ENCODE measurements at places on chromosomes 5 and 9.

GRCh38 chr5:135537745-135538144 is 2.0 kb upstream of the NEUROG1 start:
- no peak for DNase-seq

GRCh38 chr9:526904-527591 is 312.4 kb downstream of the DOCK8 start:
- DNase-seq, result no peak

DNA sequence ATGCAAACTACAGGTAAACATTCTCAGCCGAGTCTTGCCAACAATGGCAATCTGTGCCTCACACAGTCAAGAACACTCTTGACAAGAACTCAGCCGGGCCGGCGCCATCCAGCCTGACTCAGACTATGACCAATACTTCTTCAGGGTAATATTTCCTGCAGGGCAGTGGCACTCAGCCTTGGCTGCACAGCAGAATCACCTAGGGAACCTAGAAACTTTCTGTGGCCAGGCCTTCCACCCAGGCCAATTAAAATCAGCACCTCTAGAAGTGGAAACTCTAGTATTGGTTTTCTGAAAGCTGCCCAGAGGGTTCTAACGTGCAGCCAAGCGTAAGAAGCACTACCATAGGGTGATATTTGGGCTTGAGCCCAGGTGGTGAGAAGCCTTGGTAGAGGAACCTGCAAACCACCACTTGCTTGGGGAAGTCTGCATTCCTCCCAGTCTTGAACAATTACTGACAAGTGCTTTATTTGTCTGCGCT is 120.6 kb downstream of the TTLL11 start:
- no peak for DNase-seq

GRCh38 chr9:85344901-85345300 is 396.9 kb downstream of the AGTPBP1 start:
- DNase-seq, result no peak

DNA sequence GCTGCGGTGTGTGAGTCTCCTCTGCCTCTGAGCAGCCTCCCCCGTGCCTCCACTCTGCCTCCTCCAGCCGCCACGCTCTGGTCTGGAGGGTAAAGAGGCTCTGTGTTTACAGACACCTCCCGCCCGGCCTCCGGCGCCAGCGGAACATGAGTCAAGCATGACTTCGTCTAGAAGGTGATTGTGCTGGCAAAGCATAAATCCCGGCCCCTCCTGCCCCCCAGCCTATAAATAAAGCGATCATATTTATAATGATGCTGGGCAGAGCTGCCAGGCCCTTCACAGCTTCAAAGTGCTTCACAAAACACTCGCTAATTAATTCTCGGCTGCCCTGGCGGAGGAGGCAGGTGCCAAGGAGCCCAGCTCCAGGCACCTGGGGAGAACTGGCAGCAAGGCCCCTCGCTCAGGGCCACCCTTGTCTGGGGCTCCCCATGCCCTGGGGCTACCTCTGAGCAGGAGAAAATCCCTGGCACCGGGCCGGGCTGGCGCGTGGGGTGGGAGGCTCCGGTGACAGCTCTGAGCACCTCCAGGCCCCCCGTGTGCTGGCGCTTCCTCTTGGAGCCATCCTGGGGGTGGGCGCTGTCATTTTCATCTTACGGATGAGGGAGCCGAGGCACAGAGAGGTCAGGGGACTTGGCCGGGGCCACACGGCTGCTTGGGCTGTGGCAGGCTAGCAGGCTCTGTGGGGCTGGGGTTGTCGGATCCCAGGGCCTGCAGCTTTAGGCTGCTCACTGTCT is 87.8 kb downstream of the RXRA start:
- no peak for DNase-seq

GRCh38 chr5:180832638-180833068 is 28.4 kb downstream of the ZFP62 start:
- DNase-seq, result no peak

GRCh38 chr5:89253666-89254352 is 370.8 kb upstream of the MEF2C start:
- no peak for DNase-seq

GRCh38 chr5:139774980-139775661 is 20.5 kb upstream of the PSD2 start:
- DNase-seq, result peak; percentile 75

GRCh38 chr5:107744418-107745330 is 73.9 kb upstream of the EFNA5 start:
- no peak for DNase-seq

- DNase-seq, result no peak
Observed at GRCh38 chr5:170522211-170523141, 18.7 kb downstream of the KCNIP1 start.

DNA sequence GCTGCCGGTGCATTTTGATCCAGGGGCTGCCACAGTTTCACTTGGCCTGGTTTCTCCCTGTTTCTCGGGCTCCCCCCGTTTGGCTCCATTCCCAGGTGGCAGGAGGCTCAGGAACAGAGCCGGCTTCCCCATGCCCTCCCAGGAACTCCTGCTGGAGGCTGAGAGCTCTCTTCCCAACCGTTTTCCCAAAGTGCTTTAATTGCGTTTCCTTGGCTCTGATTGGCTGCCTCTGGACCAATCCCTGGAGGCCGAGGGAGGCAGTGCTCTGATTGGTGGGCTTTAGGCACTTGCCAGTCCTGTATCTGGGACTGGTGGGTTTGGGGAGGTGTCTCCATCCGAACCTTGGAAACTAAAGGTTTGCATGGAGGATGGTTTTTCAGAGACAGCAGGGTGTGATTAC is 4.9 kb downstream of the TSPAN17 start:
- DNase-seq, result no peak

- DNase-seq, result no peak
Observed at GRCh38 chr5:145838276-145838675, 3.1 kb upstream of the PRELID2 start.

GRCh38 chr5:93117751-93118531 is 463.1 kb downstream of the NR2F1-AS1 start:
- DNase-seq, result no peak

All from stimulated activated CD4-positive, alpha-beta T cell treated with anti-CD3 and anti-CD28 coated beads, Interleukin-15, amount 100 ng/mL, for 1 hour (primary cell).